ENCODE measurements at places on chromosomes 13 and 19.

DNA sequence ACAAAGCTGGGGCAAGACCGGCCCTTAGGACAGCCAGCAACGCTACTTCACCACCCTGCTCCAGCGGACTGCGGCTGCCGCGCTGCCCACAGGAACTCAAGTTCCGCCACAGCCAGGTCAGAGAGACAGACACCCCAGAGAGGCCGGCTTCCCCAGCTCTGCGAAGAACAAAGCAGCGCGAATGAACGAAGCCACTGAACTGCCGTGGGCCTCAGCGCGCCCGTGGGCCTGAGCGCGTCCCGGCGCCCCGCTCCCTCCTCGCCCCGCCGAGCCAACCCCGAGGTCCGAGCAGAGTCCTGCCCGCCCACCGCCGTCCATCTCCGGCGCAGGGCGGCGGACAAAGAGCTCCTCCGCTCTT lies 158.4 kb downstream of the RNF17 start:
- peaks cover 3% of the 10 kb centered on the region for H3K4me1 ChIP-seq
- no peak for DNase-seq
- H3K27ac ChIP-seq, result peak overlapping the region; percentile 77
- H3K36me3 ChIP-seq, result no peaks in the 10 kb centered on the region
- H3K4me3 ChIP-seq, result peak overlapping the region; percentile 84

- DNase-seq, result no peak
- no peak overlapping the region for H3K4me3 ChIP-seq
- H3K36me3 ChIP-seq, result peaks cover 37% of the 10 kb centered on the region
- H3K27me3 ChIP-seq, result no peaks in the 10 kb centered on the region
These were observed 42.1 kb downstream of the COG3 start for GRCh38 chr13:45506811-45507210.

- DNase-seq, result no peak
- H3K36me3 ChIP-seq, result peaks cover 17% of the 10 kb centered on the region
- peaks cover 3% of the 10 kb centered on the region for H3K4me1 ChIP-seq
- no peak overlapping the region for H3K27ac ChIP-seq
- H3K4me3 ChIP-seq, result no peak overlapping the region
These were observed 53.4 kb downstream of the MCF2L start for GRCh38 chr13:113022391-113022744.

GRCh38 chr13:36382030-36382429 lies 35.8 kb upstream of the SPART start:
- H3K4me3 ChIP-seq, result no peak overlapping the region
- no peaks in the 10 kb centered on the region for H3K36me3 ChIP-seq
- H3K27ac ChIP-seq, result no peak overlapping the region
- no peaks in the 10 kb centered on the region for H3K4me1 ChIP-seq
- no peaks in the 10 kb centered on the region for H3K27me3 ChIP-seq
- DNase-seq, result no peak

GRCh38 chr13:99590519-99591011 lies 89.3 kb downstream of the TM9SF2 start:
- H3K27me3 ChIP-seq, result no peaks in the 10 kb centered on the region
- DNase-seq, result peak; percentile 66
- no peak overlapping the region for H3K4me3 ChIP-seq
- peaks cover 5% of the 10 kb centered on the region for H3K4me1 ChIP-seq
- H3K27ac ChIP-seq, result no peak overlapping the region

GRCh38 chr19:13905634-13906520 lies at the start of the genes BRME1 and CC2D1A:
TSS of gene BRME1 (minus strand) at chr19:13906117. CDS start at chr19:13904892, 1,225 bp downstream.
TSS of gene CC2D1A (plus strand) at chr19:13906201. CDS start at chr19:13906442, 241 bp downstream.
- peak; percentile 94 for DNase-seq
- peak within 1 kb of the TSS; percentile 13 for H3K27ac ChIP-seq
- peak within 1 kb of the TSS; percentile 84 for H3K4me3 ChIP-seq
- no peaks in the 10 kb centered on the region for H3K27me3 ChIP-seq
- peaks cover 7% of the 10 kb centered on the region for H3K36me3 ChIP-seq

DNA sequence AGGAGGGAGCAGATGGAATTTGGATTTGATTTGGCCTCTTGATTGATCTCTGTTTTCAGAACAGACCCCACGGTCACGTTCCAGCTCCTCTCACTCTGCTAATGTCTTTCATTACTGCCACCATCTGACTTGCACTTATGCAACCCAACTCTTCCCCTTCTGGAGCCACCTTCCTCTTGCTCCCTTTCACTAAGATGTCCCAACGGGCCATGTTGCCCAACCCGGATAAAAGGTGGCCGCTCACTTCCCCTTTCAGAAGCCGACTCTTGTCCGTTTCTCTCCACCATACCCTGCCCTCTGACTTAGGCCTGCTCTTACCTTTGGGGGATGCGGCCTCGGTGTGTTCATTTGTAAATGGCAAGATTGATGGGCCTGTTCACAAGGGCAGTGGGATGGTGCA lies 27.4 kb upstream of the CYP4F8 start:
- H3K4me1 ChIP-seq, result peaks cover 3% of the 10 kb centered on the region
- no peak overlapping the region for H3K4me3 ChIP-seq
- peak; percentile 18 for DNase-seq
- no peaks in the 10 kb centered on the region for H3K36me3 ChIP-seq

GRCh38 chr19:19155495-19156219 lies 14.4 kb downstream of the MEF2B start:
- peaks cover 12% of the 10 kb centered on the region for H3K36me3 ChIP-seq
- no peak overlapping the region for H3K4me3 ChIP-seq
- no peaks in the 10 kb centered on the region for H3K27me3 ChIP-seq

- peak overlapping the region; percentile 2 for H3K4me3 ChIP-seq
- H3K27me3 ChIP-seq, result no peaks in the 10 kb centered on the region
- H3K4me1 ChIP-seq, result peaks cover 11% of the 10 kb centered on the region
- H3K36me3 ChIP-seq, result peaks cover 17% of the 10 kb centered on the region
- no peak for DNase-seq
These were observed 40.8 kb downstream of the RCBTB2 start for GRCh38 chr13:48492096-48492440.

- peaks cover 34% of the 10 kb centered on the region for H3K4me1 ChIP-seq
- H3K27me3 ChIP-seq, result peaks cover 97% of the 10 kb centered on the region
- H3K27ac ChIP-seq, result no peak overlapping the region
- H3K4me3 ChIP-seq, result no peak overlapping the region
- H3K36me3 ChIP-seq, result no peaks in the 10 kb centered on the region
These were observed 2.2 kb downstream of the APC2 start for GRCh38 chr19:1451916-1452801.

DNA sequence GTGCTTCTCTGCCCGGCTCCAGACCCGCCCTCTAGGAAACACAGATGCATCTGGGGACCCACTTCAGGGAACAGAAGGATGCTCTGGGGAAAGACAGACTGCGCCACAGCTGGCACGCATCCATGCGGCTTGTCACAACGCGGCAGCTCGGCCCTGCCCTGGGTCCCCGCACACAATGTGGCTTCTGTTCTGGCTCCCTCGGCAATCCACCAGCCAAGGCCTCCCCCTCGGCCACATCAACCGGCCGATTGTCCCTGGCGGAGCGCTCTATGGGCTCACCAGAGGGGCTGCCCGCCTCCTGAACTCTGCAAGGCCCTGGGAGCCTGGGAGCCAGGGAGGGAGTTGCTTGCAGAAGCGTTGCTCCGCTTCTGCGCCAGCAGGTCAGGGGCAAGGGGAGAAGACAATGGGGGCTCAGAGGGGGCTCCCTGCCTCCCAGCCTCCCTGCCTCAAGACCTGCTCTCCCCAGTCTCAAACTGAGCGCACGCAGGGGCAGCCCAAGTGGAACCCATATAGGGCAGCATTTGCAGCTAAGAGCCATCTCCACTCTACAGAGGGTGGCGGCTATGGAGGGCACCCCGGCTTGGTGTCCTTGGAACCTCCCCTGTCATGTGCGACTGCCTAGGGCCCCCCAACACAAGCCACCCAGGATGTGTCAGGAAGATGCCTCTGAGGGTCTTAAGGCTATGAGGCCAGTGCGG lies 37.9 kb downstream of the MLLT1 start:
- DNase-seq, result no peak
- H3K4me1 ChIP-seq, result peaks cover 66% of the 10 kb centered on the region
- no peak overlapping the region for H3K4me3 ChIP-seq
- no peak overlapping the region for H3K27ac ChIP-seq
- no peaks in the 10 kb centered on the region for H3K27me3 ChIP-seq
- H3K36me3 ChIP-seq, result peaks cover 4% of the 10 kb centered on the region

- H3K27ac ChIP-seq, result no peak overlapping the region
- no peaks in the 10 kb centered on the region for H3K36me3 ChIP-seq
- no peaks in the 10 kb centered on the region for H3K27me3 ChIP-seq
- peak; percentile 5 for DNase-seq
These were observed 122.0 kb downstream of the UQCRFS1 start for GRCh38 chr19:29090783-29091526.

GRCh38 chr19:996051-996838 lies 4.0 kb upstream of the GRIN3B start:
- peaks cover 29% of the 10 kb centered on the region for H3K36me3 ChIP-seq
- no peak overlapping the region for H3K4me3 ChIP-seq
- H3K27me3 ChIP-seq, result peaks cover 59% of the 10 kb centered on the region
- peaks cover 24% of the 10 kb centered on the region for H3K4me1 ChIP-seq

DNA sequence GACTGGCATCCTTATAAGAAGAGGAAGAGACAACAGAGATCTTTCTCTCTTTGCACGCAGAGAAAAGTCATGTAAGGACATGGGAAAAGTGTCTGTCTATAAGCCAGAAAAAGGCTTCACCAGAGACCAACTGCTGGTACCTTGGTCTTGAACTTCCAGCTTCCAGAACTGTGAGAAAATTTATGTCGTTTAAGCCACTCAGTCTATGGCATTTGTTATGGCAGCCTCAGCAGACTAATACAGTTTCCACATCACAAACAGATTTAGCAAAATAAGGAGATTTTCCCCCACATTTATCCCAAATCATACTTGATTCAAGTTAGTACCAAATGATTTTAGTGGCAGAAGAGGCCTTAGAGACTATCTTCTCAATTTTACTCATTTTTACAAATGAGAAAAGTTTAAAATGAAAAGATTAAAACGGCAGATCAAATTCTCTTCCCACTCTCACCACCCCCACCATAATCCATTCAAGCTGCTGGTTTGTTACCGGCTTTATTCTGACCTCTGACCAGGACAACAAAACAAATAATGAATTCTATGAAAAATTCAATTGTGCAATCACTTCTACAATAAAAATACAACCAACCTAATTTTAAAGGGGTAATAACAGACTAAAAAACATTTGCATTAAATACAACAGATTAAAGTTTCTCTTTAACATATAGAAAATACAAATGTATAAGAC lies 316.3 kb downstream of the TBC1D4 start:
- H3K27me3 ChIP-seq, result no peaks in the 10 kb centered on the region
- no peak overlapping the region for H3K4me3 ChIP-seq
- DNase-seq, result no peak
- no peaks in the 10 kb centered on the region for H3K36me3 ChIP-seq
- H3K4me1 ChIP-seq, result peaks cover 3% of the 10 kb centered on the region
- no peak overlapping the region for H3K27ac ChIP-seq

DNA sequence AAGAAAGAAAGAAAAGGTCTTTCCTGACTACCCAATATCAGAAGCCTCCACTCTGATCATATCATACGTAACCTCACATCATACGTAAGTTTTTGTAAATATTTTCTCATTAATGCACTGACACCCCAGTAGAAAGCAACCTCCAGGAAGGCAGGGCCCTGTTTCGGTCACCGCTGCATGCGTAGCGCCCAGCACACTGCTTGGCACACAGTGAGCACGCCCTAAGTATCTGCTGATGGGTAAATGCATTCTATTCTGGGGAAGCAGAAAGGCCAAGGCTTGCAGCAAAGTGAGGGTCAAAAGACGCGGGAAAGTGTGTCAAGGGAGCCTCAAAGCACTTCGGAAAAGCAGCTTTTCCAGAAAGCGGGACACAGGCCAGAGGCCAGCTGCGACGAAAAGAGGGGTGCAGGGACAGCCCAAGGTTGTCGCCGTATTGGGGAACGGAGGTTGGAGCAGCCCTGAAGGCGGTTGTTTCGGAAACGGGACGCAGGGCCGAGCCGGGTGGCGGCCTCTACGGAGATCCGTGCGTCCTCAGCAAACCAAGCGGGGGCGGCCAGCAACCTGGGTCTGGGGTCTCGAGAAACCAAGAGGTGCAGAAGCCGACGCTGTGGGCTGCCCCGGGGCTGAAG lies 463 bp downstream of the SUGP1 start:
- no peak for DNase-seq
- peak overlapping the region; percentile 99 for H3K4me3 ChIP-seq
- H3K4me1 ChIP-seq, result peaks cover 36% of the 10 kb centered on the region
- H3K27ac ChIP-seq, result peak overlapping the region; percentile 96
- peaks cover 29% of the 10 kb centered on the region for H3K36me3 ChIP-seq
- no peaks in the 10 kb centered on the region for H3K27me3 ChIP-seq

DNA sequence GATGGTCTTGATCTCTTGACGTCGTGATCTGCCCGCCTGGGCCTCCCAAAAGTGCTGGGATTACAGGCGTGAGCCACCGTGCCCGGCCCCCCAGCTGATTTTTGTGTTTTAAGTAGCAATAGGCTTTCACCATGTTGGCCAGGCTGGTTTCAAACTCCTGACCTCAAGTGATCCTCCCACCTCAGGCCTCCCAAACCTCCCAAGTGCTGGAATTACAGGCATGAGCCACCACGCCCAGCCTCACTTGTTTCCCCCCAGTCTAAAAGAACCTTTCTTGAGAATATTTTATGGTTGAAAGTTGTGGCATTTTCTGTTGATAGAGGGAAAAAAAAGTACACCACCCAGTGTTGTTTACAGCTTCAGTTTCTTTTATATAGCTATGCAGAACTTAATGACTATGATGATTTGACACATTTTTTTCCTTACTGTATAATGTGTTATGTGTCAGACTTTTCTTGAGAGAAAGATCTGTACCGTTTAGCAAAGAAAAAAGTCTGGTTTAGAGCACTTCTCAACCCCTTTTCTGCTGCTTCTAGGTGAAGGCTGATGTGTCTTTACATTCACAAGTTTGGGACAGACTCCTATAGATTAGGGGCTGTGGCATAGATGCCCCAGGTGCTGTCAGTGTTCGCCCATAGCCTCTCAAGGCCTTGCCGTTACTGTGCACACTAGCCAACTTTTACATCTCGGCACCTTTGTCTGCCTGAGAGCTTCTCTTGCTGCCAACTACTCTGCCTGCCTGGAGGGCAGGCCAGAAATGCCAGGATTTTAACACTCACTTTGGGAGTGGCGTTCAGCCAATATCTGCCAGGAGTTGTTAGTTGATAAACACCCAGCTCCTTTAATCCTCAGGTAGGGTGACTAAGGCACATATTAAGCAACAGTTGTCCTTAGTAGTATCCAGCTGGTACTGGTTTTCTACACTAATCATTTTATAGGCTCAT lies 33.0 kb downstream of the KCTD4 start:
- no peaks in the 10 kb centered on the region for H3K27me3 ChIP-seq
- no peak overlapping the region for H3K4me3 ChIP-seq
- H3K36me3 ChIP-seq, result peaks cover 3% of the 10 kb centered on the region
- no peak for DNase-seq
- no peak overlapping the region for H3K27ac ChIP-seq

GRCh38 chr19:54041969-54042606 lies 21.6 kb downstream of the VSTM1 start:
- peaks cover 6% of the 10 kb centered on the region for H3K27me3 ChIP-seq
- H3K4me3 ChIP-seq, result no peak overlapping the region
- no peaks in the 10 kb centered on the region for H3K4me1 ChIP-seq
- H3K36me3 ChIP-seq, result no peaks in the 10 kb centered on the region
- no peak for DNase-seq

DNA sequence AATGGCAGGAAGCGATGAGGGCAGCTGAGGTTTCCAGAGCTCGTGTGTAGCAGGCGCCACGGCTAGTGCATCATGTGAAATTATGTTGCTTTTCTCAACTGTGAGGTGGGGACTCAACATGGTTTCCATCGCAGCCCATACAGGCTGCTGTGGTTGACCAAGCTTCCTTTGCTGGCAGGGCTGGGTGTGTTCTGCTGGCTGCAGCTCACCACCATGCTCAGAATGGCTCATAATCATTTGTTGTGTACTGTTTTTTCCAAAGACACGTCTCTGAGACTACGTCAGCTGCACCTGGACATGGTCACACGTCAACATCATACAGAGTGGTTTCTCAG lies 16.1 kb upstream of the RASA3 start:
- peaks cover 2% of the 10 kb centered on the region for H3K27me3 ChIP-seq
- H3K4me1 ChIP-seq, result peaks cover 10% of the 10 kb centered on the region
- no peak overlapping the region for H3K27ac ChIP-seq
- no peak overlapping the region for H3K4me3 ChIP-seq
- no peak for DNase-seq
